ENCODE measurements at places on chromosomes 2 and 18.

DNA sequence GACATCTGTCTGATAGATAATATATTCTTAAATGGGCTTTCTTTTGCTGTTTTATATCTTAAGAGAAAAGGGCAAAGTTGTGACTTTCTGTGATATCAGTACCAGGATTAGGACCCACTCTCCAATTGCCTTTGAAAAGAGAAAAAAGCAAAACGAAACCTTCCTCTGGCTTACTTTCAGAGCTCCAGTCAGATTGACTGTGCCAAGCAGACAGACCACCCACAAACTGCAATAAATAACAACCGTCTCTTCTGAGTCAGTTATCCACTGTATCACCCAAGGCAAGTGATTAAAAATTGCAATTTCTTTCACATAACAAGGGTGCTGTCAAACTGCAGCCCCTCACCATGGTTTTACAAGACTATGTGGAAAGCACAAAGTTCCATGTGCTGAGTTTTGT, 230.5 kb upstream of the SETBP1 start:
- DNase-seq, result no peak

DNA sequence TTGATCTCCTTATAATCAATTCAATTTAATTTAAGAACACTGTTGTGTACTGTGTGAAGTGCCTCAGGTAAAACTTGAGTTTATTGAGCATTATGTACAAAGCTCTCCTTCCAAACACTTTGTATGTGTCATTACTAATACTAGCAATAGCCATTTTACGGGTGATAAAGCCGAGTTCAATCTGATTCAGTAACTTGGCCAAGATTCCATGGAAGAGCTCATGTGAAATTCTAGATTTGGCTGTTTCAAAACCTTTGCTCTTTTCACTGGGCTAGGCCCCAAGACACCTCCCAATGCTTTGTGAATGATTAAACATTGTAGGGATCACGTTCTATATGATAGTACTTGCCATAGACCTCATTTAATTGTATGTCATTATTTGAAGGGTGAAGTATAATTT, 8.9 kb upstream of the NFE2L2 start:
- DNase-seq, result no peak

DNA sequence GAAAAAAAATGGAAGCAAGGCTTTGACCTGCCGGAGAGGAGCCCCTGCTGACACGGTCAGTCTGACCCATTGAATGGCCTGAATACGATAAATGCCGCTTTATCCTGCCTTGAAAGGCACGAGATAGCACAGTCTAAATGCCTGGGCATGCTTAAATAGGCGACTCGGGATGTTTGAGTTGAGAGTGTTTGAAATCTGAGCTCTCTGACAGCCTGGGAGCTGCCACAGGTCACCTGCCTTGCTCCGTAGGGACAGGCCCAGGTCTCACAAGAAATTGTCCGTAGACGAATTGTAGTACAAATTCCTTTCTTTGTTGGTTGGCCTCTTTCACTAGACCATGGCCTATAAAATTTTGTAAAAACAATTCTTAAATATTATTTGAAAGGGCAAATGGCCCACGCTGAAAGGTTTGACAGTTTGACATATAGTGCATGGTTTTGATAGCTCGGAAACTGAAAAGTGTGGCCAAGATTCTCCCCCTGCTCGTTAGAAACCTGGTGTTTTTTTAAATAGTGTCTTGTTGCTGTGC, 72.8 kb downstream of the MEIS1 start:
- no peak for DNase-seq

GRCh38 chr2:190254063-190254850, 65.4 kb downstream of the HIBCH start:
- DNase-seq, result no peak

DNA sequence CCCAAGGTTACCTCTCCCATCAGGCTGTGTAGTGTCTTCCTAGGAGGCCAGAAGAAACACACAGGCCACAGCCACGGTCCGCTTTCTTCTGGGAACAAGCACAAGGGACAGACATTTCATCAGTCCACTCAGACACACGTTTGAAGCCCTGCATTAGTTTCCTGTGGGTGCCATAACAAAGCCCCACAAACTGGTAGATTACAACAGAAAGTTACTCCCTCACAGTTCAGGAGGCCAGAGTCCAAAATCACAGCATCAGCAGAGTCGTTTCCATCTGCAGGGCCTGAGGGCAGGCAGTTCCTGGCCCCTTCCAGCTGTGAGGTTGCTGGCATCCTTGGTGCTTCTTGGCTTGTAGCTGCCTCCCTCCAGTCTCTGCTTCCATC, 8.8 kb upstream of the PRLH start:
- no peak for DNase-seq

- no peak for DNase-seq
Observed at GRCh38 chr2:231425811-231426703, 30.5 kb downstream of the B3GNT7 start.

GRCh38 chr2:2806711-2807110, 475.6 kb upstream of the MYT1L start:
- no peak for DNase-seq

- no peak for DNase-seq
Observed at GRCh38 chr18:2169656-2170055, 401.6 kb downstream of the METTL4 start.

- DNase-seq, result no peak
Observed at GRCh38 chr2:150404147-150404546, 83.3 kb downstream of the RND3 start.

- DNase-seq, result no peak
Observed at GRCh38 chr2:72112401-72112800, 35.3 kb downstream of the CYP26B1 start.

GRCh38 chr2:133561045-133561852, 7.0 kb downstream of the NCKAP5 start:
- no peak for DNase-seq

DNA sequence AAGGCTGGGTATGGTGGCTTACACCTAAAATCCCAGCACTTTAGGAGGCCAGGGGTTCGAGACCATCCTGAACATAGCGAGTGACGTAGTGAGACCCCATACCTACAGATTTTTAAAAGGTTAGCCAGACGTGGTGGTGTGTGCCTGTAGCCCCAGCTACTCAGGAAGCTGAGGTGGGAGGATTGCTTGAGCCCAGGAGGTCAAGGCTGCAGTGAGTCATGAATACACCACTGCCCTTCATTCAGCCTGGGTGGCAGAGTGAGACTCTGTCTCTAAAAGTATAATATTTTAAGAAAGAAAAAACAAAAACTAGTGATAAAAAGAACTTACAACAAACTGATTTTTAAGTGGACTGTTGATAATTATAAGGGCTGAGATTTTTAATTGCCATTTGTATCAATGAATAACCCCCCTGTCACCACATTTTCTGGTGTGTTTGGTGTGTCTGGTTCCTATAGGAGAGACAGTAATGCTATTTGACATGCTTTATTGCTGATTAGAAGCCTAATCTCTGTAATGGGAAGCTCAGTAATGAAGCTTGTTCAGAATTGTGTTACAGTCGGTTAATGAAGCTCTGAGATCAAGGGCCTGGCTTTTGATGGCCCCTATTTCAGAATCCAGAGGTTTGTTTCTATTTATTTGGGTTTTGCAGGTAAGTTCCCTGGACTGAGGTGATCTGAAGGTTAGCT, 147.0 kb downstream of the NEDD4L start:
- no peak for DNase-seq

- no peak for DNase-seq
Observed at GRCh38 chr2:169302364-169302763, 60.0 kb downstream of the LRP2 start.

DNA sequence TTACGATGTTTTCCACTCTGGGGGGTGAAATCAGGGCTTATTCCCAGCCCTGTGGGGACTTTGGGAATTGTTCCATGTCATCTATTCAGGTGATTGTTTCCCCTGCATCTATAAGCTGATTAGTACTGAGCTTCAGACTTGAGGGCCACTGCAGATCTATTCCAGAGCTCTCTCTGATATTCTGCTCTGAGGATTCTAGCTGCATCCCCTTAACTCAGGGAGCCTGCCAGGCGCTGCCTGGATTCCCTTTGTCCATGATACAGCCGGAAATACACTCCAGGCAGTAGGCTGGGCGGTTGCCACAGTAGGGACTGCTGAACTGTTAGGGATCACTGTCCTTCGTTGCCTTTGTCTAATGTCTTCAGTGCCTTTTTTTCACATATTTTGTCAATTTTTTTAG, 31.3 kb downstream of the PTRHD1 start:
- DNase-seq, result no peak

DNA sequence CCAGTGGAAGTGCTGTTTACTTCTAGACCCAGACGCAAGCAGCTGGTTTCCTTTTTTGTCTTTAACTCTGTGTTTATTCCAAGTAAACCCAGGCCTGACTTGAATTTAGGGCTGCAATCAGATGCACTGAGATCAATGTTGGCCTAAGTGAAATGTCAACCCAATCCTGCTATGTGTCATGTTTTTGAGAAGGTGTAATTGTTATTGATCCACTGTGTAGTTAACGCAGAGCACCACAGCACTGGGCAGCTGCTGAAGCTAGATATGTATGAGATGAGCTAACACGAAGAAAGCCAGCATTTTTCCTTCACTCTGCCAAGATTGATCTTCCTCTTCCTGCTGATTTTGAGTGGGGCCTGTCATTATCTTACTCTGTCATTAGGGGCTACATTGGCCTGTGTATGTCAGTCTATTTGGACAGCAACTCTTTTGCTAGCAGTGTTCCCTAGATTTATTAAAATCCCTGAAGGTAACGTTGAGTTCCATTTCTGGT, 18.9 kb upstream of the DLX1 start:
- DNase-seq, result no peak

DNA sequence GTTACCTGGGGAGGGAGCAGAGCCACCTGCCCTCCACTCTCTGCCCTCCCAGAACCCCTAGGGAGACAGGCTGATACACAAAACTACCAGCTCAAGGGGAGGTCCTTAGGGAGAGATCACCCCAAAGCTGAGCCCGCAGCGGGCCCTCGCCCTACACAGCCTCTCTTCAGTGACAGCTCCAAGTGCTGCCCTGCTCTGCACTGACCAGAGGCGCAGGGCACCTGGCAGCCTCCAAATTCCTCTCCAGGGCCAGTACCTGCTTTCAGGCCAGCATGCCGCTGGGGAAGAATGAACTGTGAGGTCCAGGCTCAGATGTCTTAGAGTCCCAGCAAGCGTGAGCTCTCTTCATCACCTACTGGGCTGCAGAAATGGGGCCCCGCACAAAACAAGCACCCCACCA, 11.3 kb upstream of the SH3BP4 start:
- no peak for DNase-seq

DNA sequence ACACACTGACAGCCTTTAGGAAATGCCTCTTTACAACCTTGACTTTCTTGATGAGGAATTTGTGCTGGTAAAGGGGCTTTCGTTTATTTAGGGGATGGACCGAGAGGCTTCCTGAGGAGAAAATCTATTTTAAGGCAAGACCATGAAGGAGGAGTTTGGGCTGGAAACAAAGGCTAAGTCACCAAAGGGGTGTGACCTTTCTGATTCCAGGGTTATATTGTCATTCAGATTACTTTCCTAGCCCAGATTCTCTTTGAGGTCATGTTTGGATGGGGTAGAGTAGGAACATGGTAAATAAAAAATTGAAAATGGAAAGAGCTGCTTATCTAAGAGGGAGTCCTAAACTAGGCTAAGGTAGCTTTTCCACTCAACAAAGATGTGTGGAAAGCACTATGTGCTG, 77.1 kb upstream of the UGP2 start:
- no peak for DNase-seq

GRCh38 chr18:62407660-62408059, 82.5 kb downstream of the TNFRSF11A start:
- DNase-seq, result no peak

DNA sequence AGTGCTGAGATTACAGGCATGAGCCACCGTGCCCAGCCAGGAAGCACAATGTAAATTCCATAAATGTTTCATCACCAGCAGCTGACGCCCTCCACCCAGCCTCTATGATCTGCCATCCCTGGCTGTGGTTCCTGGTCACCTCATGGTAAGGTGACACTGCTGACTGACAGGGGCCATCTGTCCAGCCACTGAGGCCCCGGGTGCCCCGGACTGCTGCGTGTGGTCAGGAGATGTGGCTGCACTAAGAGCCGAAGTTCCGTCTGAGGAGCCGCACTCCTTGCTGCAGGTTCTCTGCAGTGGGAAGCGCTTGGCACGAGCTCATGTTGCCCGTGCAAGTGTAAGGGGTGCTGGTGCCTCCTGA, 10.9 kb downstream of the NTSR2 start:
- DNase-seq, result no peak

- DNase-seq, result no peak
Observed at GRCh38 chr18:45290364-45290763, 324.9 kb upstream of the SLC14A2 start.

GRCh38 chr2:75432761-75433361, 127.9 kb downstream of the EVA1A start:
- DNase-seq, result no peak

GRCh38 chr18:42588786-42589185, 526.7 kb downstream of the RIT2 start:
- no peak for DNase-seq

DNA sequence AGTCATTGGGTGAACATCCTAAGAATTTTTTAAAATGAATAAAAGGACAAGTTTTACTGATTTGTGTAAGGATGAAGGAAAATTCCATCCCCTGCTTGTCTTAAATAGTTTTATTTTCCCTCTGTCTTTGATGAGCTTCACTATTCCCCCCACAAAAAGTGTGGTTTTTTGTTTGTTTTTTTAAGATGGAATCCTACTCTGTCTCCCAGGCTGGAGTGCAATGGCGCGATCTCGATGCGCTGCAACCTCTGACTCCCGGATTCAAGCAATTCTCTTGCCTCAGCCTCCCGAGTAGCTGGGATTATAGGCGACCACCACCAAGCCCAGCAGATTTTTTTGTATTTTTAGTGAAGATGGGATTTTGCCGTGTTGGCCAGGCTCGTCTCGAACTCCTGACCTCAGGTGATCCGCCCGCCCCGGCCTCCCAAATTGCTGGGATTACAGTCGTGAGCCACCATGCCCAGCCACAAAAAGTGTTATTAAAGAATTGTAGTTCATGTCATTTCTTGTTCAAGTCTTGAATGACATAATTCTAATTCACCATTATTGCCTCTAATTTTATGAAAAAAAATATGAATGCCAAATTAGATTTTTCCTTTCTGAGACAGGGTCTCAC, 91.7 kb downstream of the AGPS start:
- no peak for DNase-seq

DNA sequence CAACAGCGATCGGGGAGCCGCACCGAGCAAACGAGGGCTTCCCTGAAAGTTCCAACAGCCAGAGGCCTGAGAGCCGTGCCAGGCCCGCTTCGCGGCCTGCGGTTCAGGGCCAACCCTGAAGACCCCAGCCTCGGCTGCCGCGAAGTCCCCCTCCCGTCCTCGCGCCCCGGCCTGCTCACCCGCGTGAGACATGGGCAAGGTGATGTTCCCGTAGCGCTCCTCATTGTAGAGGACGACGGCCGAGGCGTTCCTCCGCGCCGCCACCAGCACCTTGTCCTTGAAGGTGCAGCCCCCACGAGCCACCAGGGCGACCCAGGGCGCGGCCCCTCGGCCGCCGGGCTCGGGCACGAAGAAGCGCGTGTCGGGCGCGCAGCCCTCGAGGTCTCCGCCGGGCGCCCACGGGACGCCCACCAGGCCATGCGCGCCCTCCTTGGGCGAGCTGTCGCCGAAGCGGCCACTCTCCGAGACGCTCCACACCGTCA, 510 bp downstream of the RNF149 start:
- DNase-seq, result no peak

DNA sequence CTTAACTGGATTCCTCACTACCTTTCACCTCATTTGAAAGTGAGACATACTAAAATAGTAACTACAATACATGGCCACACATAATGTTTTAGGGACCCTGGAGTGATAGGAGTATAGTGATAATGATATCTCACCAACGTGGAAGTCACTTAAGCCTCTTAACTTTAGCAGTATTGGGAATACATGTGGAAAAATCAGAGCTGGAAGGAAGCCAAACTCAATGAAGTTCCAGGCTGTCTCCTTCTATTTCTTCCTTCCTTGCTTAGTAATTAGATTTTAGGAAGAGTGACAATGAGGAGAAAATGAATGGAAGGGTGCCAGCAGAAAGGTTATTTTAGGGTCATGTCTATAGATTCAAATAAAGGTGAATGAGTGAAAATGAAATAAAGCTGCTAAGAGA, 387.3 kb downstream of the PLCL1 start:
- DNase-seq, result no peak

Data from hematopoietic multipotent progenitor cell (in vitro differentiated cells).